ENCODE measurements at places on chromosomes 2 and 18. TPM values are rescaled to one million over a fixed set of nuclear protein-coding genes. Genes with fewer than 3 reads are reported as not detected.

DNA sequence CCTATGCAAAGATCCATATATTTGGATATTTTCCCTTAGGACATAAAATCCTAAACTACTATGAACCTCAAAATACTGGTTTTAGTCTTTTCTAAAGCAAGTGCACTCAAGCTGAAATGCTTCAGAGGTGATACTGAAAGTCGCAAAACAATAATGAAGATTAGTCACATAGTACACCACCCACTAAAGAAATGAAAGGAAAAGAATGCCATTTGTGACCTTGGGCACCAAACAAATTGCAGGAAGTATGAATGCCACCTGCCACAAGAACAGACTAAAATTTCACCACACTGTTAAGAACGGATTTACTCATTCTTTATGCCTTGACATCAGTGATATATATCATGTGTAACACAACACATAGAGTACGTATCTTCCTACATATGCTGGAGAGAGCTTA, 161.5 kb downstream of the ZNF521 start:
- DNase-seq, result peak; percentile 56

DNA sequence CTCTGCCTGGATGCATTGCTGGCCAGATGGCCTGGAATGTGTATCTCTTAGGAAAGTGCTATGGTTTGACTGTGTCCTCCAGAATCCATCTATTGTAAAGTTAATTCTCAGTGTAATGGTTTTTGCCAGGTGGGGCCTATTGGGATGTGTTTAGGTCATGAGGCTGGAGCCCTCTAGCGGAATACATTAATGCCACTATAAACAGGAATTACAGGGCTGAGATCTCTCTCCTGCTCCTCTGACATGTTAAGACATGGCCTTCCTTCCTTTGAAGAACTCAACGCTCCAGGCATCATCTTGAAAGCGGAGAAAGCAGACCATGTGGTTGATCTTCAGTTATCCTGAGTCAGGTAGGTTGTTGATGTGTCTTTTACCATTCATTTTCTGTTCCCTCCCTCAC, 276.4 kb downstream of the RPIA start:
- no peak for DNase-seq

Gene GPR75
- 4.7 TPM for total RNA-seq

Gene NTSR2
- total RNA-seq, result not detected

Gene FBLN7
- total RNA-seq, result 2.1 TPM

- peak; percentile 23 for DNase-seq
Measured at GRCh38 chr2:29238497-29238896, 123.3 kb downstream of the CLIP4 start.

Gene GPAT2
- total RNA-seq, result 6.6 TPM

DNA sequence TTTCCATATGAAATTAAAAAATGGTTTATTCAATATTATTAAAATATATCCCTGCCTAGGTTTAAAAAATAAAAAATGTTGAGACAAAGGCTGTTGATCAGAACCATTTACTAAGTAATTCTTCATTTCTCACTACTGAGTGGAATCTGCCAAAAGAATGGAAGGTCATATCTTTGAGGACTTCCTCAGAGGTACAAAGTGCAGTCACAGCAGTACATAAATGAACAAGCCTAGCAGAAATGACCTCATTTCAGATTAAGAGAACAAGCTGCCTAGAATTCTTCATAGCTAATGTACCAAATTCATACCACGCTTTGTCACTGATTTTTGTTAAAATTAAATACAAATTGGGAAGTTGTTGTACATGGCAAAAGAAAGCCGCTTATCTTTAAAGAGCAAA, 318.9 kb upstream of the TFPI start:
- peak; percentile 16 for DNase-seq

DNA sequence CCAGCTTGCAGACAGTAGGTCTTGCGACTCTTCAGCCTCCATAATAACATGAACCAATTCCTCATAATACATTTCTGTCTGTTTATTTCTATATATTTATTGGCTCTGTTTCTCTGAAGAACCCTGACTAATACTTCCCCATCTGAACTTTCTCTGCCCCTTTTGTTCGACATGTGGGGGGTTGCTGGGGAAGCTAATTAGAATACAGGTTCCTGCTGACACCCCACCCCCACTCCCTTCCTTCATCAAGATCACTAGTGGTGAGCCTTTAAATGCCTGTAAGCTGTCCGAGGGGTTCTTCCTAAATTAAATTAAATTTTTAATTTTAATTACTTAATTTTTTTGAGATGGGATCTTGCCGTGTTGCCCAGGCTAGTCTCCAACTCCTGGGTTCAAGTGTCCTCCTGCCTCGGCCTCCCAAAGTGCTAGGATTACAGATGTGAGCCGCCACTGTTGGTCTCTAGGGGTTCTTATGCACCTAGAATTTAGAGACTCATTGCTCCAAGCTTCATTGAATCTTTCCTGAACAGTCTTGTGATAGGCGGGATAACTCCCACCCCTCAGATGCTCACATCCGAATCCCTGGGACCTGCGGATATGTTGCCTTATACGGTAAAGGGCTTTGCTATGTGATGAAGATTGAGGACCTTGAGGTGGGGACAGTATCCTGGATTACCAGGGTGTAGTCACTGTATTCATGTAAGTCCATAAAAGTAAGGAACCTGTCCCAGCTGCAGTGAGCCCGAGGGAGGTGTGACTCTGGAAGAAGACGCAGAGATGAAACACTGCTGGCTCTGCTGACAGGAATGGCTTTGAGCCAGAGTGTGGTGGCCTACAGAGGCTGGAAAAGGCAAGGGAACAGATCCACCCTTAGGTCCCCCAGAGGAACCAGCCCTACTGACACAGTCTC, 26.2 kb downstream of the HPCAL1 start:
- peak; percentile 59 for DNase-seq

Gene IL36B
- total RNA-seq, result not detected

Gene CTAGE1
- not detected for total RNA-seq

- DNase-seq, result no peak
Measured at GRCh38 chr18:8625461-8626092, 16.3 kb downstream of the RAB12 start.

GRCh38 chr2:101909760-101910159, 82.0 kb upstream of the IL1R2 start:
- no peak for DNase-seq

DNA sequence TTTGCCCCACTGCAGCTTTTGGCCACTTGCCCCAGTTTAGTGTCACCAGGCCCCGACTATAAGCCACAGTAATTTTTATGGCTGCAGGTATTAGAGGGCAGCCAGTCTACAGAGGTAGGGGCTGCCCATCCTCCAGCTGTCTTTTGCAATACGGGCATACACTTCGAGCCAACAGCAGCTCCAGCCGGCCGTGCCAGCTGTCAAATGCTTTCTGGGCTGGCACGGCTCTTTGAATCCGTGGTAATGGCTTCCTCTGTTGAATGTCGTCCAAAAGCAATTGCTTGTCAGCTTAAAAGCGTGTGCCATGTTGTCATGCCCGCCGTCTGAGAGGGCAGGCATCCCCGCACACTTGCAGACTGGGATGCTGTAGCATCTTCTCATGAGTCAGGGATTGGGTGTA, 41.3 kb downstream of the BCL2L11 start:
- peak; percentile 72 for DNase-seq

- DNase-seq, result no peak
Measured at GRCh38 chr2:216974321-216975302, 114.7 kb upstream of the TNP1 start.

Gene PXDN
- total RNA-seq, result 248 TPM

Gene REEP1
- total RNA-seq, result 0.53 TPM

DNA sequence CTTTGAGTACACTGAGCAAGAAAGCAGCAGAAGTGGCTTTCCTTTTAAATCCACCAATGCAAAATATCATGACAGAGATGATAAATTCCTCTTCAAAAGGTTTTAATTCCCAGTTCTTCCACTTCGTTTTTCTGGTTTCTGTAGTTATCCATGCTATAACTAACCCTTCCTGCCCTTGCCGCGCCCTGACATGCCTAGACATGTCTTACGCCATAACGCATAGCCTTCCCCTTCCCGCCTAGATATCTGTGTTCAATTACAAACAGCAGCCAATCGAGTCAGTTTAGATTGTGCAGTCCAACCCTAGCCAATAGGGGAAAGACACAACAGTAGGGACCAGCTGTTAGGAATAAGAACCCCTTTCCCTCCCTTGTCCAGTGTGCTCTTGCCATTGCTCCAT, 16.1 kb downstream of the PRPF40A start:
- no peak for DNase-seq

DNA sequence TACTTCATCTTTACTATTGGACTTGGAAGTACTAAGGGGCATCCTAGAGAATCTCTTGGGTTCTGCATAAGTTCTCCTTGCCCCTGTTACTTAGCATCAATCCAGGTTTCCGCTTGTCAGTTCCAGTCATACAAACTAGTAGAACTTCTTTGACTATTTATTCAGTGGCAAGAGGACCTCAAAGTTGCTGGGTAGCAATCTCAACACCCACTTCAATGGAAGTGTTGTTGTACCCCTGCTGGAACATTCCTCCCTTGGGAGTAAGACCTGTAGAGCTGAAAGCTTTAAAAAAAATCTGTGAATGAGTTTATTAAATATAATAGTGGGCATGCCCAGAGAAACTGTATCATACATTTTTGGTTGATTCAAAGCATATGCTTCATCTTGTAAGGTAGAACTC, 27.0 kb downstream of the BIRC6 start:
- no peak for DNase-seq

DNA sequence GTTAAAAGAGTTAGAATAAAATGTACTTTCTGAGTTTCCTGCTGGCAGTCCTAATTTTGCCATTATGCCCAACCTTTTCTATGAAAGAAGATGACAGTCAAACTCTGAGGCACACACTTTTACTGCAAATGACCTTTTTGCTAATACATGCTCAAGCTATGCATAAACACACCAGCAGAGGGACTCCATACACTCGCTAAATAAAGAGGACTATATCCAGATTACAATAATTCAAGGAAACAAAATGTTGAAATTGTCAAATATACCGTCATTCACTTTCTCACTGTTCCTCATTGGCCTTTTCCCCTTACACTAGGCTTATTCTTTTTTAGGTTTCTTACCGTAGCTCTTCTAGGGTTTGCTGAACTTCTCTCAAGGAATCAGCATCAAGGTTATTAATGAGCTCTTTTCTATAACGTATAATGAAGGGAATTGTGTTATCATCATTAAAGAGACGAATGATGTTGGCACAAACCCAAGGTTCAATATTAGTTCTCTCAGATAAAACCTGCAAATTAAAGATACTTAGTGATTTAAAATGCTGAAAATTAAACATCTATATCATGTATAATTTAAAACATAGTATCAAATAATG, 25.7 kb downstream of the SRBD1 start:
- peak; percentile 74 for DNase-seq

Gene MYOM1
- not detected for total RNA-seq

GRCh38 chr2:176581557-176582165, 312.4 kb downstream of the MTX2 start:
- DNase-seq, result no peak

DNA sequence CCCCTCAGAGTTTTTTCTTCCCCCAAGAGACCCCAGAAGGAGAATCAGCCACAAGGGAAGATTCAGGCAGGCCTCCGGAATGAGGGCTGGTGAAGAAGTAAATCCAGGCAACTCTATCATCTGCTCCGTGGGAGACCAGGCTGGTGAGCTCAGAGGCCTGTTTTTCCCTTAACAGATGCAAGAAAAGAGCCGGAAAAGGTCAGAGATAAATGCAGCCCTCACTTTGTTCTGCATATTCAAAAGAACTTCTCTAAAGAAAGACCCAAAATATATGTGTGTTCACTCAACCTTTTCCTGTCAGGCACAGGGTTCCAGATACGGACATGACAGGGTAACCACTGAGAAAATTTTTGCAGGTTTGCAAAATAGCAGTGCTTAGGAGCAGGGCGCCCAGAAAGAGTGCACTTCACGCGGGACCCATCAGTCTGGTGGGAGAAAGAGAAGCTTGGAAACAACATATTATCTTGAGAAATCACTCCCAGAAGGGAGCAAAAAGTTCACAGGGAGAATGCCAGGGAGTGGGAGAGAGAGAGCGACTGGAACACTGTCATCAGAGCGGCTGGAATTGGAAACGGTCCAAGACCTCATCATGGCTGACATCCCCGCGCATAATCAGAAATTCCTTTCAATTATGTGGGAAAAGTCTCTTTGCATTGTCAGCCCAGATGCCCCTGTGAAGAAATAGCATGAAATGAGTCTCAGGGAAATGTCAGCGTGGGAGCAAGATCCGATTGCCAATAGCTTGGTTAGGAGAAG, 244.8 kb upstream of the SLC14A2 start:
- no peak for DNase-seq

Gene CNRIP1
- total RNA-seq, result 73.8 TPM

DNA sequence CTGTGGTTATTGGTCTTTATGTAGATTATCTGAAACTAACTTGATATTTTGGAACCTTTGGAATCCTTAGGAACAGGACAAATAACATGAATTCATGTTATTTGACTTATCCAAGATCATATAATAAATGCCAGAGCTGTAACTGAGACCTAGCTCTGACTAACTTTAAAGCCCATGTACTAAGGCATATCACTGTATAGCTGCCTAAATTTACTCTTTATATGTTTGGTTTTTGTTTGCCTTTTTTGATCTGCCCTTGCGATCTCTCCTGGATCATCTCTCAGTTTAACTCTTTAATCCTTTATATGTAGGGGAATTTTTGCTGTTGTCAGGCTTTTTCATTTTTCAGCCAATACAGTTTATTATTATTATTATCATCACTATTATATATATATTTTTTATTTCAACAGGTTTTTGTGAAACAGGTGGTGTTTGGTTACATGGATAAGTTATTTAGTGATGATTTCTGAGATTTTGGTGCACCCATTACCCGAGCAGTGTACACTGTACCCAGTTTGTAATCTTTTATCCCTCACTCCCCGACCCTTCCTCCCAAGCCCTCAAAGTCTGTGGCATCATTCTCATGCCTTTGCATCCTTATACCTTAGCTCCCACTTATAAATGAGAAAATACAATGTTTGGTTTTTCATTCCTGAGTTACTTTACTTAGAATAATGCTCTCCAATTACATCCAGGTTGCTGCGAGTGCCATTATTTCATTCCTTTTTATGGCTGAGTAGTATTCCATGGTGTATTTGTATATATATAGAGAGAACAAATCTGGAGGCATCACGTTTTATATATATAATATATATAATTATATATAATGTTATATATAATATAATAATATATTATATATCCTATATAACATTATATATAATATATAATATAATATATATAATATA, 48.9 kb downstream of the APLF start:
- no peak for DNase-seq
